Activated gamma-delta T cell treated with Interleukin-2 at 50 U/mL for 16 hours (primary cell): ENCODE measurements at places on chromosomes 2 and 18.

DNA sequence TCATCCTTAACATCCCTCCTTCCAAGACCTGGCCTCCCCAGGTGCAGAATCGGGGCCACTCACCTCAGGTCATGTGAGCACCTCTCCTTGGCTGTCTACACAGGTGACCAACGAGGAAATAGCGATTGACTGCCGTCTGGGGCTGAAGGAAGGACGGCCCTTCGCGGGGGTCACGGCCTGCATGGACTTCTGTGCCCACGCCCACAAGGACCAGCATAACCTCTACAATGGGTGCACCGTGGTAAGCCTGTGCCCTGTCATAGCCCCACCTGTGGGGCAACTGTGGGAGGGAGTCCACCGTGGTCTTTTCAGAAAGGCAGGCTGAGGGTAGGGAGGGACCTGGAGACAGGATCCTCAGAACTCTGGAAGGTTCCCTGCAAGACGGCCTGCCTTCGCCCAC, 54.3 kb downstream of the BOLA3 start:
- no peak for DNase-seq

DNA sequence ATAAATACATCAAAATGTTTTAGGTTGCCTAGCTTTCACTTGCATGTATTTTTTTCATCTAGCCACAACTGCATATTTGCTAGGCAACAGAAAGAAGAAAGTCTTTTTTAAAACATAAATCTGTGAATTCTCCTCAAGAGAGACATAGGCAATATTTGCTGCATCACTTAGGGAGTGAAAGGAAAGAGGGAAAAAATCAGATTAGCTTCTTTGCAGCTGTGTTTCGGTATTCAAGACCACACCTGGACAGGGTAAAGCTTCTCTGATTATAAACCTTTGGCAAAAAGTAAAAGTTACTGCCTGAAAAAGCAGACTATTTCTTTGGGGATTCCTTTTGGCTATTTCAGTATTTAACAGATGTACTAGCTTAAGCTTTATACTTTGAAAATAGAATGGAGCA, 280.9 kb upstream of the ZSWIM2 start:
- no peak for DNase-seq

DNA sequence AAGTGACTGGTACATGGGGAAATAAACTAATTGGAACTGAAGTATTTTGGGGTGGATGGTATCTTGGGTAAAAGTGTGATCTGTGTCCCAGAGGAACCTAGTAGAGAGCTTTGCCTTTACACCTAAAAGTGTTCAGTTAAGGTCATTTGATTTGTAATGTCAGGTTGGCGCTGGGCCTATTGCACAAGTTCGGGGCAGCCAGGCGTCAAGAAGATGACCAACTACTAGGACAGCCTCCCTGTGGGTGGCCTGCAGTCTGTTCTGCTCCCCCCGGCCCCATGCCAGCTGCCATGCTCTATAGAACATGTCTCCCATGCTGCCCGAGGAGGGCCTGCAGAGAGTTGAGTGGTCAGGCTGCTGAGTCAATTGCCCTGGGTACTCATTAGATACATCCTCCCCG, 10.1 kb downstream of the RRM2 start:
- no peak for DNase-seq

DNA sequence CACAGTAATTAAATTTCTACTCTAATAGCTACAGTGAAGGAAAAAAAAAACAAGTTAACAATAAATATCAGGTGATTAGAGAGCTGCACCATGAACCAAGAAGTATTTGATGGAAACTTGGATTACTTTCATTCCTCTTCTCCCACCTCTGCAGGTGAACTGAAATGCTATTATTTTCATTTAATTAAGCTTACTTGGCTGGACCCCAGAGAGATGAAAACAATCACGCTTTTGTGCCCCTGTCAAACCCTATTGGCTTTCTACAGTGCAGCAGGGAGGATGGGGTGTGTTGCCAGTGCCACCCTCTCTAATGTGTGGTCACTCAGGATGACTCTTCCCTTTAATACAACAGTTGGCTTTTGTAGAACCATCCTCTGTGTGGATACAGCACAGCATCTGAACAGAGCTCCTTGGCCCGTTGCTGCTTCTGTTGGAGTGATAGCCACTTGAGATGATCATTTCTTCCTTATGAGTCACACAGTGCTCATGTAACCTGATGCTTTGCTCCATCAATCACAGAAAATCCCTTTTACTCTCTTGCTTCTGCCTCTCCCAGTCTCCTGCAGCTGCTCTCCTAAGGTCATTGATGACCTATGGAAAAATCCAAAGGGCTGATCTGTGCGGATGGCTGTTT, 5.5 kb upstream of the ARL4C start:
- no peak for DNase-seq

DNA sequence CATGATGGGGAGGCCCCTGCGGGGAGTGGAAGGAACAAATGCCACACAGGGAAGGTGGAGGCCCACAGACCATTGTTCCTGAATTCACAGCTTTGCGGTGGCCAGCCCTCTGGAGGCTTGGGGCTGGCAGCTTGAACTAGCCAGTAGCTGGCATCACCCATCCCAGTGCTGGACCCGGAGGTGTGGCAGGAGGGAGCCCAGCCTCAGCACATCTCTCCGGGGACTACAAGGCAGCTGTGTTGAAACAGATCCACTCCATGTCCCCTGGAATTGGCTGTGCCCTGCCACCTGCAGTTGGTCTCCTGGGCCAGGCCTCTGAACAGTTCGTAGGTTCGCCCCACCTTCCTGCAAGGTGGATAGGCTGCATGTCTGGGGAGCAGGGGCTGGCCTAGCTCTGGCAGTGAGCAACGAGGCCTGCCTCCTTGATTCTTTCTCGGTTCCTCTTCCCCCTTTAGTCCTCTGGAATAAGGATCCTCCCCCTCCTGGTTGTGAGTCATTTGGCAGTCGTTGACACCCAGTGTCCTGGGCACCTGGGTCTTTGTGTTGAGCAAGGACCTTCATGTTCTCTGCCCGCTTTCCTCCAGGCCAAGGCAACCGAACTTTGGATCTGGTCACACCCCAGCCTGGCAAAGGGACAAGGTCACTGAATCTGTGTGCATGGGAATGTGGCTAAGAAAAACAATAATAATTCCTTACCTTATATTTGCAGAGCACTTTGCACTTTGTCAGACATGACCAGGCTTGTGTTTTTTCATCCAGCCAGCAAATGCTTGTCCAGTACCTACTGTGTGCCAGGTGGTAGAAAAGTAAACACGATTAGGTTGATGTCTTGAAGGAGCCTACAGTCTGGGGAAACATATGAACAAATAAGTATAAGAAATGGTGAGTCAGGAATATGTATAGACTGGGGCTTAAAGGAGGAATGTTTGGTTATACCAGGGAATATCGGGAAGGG, 55.0 kb upstream of the MCFD2 start:
- no peak for DNase-seq

DNA sequence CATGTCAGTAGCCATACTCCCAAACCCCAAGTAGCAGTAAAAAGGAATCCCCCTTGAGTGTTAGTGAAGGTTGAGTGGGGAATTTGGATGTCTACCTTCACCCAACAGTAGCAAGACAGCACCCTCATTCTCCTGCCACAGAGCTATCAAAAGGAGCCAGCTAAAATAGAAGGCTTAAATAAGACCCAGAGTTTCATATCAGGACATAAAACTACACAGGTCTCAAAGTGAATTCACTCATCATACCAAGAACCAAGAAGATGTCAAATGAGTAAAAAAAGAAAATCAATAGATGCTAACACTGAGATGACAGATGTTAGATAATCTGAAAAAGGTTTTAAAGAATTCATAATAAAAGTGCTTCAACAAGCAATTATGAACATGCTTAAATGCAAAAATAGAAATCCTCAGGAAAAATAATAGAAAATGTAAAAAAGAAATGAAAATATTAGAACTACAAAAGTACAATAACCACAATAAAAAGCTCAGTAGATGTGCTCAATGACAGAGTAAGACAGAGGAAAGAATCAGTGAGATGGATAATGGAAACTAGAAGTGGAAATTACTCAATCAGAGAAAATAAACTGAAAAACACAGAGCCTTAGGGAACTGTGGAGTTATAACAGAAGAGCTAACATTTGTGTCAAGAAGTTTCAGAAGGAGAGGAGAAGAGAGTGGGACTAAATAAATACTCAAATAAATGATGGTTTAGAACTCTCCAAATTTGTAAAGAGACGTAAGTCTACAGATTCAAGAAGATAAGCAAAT, 90.5 kb downstream of the EDAR start:
- no peak for DNase-seq

GRCh38 chr18:7521226-7521856, 45.8 kb upstream of the PTPRM start:
- no peak for DNase-seq

DNA sequence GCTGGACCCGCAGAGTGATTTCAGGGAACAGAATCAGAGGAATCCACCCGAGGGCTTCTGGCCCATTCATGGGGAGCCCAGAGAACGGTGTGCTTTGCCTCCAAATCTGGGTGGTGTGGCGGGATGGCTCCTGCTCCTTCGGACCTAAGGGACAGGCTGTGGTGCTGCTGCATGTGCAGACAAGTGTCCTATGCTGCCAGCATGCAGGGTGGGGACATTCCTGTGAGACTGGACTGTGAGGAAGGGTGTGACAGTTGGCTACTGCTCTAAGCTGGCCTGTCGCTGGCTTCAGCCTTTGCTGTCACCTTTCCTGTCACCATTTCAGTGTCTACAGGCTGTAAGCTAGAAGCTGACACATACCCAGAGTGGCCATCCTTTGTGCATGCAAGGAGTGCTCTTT, 2.9 kb upstream of the SLC4A3 start:
- DNase-seq = no peak

GRCh38 chr2:173151671-173152401, 76.2 kb downstream of the MAP3K20 start:
- no peak for DNase-seq

GRCh38 chr2:135742325-135742757, 686 bp downstream of the UBXN4 start:
- DNase-seq = no peak

DNA sequence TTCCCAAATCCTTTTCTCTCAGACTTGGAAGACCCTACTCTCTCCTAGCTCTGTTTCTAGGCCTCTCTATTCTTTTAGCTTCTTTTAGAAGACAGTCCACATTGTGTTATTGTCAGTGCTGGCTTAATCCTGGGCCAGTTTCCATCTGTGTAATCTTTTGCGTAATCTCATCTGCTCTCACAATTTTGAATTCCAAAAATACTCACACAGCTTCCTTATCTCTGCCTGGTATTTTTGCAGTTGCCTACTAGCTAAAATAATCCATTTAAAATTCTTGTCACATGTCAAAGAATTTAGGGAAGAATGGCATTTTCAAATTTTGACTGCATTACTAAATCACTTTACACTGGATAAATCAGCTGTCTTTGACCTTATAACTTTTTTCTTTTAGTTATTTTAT, 200.6 kb upstream of the MEX3C start:
- DNase-seq = no peak

DNA sequence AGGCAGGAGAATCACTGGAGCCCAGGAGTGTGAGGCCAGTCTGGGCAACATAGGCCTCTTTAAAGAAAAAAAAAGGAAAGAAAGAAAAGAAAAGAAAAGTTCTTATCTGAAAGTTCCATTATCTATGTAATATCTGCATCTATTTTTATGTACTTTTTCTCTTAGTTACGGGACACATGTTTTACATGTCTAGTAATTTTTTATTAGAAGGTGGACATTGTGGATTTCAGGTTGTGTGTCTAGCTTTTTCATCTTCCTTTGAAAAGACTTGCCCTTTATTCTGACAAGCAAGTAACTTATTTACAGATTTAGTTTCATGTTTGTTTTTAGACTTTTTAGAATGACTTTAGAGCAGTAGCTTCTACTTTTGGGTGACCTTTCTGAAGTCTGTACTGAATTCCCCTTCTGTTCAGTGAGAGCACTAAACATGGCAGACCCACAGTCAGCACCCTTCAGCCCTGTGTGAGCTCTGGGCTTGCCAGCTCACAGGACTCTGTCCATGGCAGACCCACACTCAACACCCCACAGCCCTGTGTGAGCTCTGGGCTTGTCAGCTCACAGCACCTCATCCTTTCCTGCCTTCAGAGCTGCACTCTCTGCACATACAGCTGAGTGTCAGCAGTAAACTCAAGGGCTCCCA, 17.5 kb downstream of the TRAPPC12 start:
- no peak for DNase-seq

DNA sequence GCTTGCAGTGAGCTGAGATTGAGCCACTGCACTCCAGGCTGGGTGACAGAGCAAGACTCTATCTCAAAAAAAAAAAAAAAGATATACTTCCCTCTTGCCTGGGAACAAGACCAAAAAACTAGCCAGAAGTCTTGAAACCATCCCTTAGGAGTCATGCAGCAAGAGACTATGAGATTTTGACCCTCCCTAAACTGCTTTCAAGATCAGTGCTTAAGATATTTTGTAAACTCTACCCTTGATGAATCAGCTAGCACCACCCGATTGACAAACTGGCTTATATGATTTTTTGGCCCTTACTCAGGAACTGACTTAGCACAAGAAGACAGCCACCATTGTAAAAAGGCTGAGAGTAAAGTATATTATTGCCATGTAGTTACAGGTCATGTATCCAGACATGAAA, 3.8 kb downstream of the SULT1C3 start:
- DNase-seq = no peak

- DNase-seq = no peak
These were observed 62.7 kb downstream of the MEIS1 start for GRCh38 chr2:66497431-66498288.

DNA sequence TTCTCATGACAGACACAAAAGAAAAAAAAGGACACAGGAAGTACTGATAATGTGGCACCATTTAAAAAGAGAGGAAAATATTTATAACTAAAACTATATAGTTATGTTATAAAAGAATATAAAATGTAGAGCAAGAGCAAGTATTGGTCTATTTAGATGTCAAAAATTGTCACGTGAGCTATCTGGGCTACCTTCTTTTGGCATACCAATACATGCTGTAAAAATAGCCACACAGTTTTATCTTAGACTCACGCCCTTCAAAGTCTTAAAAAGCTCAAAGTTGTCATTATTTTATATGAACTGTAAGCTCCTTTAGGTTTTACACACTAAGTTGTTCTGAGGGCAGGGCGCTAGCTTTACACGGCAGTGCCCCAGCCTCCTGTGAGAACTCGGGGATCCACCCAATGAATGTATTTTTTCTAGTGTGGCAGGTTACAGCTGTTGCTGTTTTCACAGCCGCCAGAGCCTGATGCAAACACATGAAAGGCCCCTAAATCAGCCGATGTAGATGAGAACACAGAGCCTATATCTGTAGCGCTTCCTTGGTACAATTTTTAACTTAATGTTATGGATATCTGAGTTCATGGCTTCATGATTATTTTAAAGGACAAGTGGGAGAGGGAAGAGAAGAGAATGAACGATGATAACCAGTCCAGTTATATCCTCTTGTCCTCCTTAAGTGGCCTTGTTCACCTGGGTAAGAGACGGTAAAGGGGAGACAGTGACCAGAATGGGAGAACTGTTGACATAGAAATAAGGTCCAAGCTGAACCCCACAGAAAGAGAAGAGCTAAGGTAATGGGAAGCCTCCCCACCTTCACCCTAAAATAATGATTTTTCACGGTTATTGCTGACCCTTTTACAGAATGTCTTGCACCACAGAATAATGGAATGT, 130.8 kb downstream of the CACNB4 start:
- DNase-seq = no peak

DNA sequence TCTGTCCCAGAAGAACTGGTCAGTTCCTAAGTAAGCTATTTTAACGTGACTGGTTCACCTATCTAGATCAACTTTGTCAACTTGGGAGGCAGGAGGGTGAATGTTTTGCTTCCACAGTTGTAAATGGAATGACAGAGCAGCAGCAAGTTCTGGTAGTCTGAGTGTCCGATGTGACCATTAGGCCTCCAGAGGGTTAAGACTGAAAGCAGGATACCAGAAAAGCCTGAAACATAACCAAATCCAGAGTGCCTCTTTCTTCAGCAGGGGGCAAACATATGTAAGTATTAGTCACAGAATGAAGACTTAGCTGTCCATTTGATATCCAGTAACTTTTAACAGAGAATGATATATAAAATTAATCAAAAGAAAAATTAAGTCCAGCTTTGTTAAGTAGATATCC, 9.2 kb downstream of the HOXD3 start:
- no peak for DNase-seq
